ENCODE measurements at places on chromosomes 2 and 18.

- no peak for DNase-seq
These were observed 32.0 kb upstream of the GALNT1 start for GRCh38 chr18:35549564-35549963.

- DNase-seq, result no peak
These were observed 27.2 kb downstream of the FAHD2B start for GRCh38 chr2:97067279-97068004.

DNA sequence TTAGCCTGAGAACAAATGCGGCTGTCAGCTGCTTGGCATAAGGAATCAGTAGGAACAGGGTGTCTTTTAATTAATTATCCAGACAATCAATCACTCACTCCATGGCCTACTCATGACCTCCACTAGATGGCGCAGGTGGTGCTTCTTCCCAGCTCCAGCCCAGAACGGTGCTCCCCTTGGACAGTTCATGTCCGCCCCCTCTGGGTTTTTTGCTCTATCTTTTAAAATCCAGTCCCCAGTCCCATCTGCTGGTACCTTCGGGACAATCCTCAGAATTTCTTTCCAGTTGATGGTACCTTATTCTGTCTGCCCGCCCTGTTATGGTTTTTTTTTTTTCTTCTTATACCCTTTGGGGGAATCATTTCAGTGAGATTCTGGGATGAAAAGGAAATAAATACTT, 99.8 kb downstream of the CACNB4 start:
- peak; percentile 33 for DNase-seq

GRCh38 chr2:20506201-20506685, 59.4 kb downstream of the RHOB start:
- no peak for DNase-seq

DNA sequence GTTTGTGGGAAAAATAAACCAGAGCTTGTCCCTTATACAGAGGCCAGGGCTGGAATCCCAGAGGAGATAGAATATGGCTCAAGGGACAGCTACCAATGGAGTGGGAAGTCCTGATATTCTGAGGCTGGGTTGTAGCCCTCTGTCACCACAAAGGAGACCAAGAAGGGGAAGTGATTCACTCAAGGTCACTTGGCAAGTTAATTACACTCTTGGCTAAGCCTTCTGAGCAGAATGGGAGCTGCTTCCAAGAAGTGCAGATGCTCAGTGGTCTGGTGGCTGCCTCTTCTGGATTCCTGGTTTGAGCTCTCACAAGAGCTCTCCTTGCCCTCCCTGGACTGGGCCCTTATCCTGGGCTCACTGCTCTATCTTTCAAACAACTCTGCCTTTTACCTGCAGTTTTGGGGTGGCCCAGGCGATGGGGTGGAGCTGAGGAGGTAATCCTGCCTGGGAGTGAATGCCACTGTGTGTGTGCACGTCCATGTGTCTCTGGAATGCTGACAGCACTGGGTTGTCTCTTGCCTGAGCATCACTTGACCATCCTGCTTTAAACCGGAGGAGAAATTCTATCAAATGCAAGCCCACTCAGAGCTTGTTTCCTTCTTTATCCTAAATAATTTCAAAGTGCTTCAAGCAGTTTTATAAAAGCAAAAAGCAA, 168.2 kb downstream of the KCNS3 start:
- no peak for DNase-seq

DNA sequence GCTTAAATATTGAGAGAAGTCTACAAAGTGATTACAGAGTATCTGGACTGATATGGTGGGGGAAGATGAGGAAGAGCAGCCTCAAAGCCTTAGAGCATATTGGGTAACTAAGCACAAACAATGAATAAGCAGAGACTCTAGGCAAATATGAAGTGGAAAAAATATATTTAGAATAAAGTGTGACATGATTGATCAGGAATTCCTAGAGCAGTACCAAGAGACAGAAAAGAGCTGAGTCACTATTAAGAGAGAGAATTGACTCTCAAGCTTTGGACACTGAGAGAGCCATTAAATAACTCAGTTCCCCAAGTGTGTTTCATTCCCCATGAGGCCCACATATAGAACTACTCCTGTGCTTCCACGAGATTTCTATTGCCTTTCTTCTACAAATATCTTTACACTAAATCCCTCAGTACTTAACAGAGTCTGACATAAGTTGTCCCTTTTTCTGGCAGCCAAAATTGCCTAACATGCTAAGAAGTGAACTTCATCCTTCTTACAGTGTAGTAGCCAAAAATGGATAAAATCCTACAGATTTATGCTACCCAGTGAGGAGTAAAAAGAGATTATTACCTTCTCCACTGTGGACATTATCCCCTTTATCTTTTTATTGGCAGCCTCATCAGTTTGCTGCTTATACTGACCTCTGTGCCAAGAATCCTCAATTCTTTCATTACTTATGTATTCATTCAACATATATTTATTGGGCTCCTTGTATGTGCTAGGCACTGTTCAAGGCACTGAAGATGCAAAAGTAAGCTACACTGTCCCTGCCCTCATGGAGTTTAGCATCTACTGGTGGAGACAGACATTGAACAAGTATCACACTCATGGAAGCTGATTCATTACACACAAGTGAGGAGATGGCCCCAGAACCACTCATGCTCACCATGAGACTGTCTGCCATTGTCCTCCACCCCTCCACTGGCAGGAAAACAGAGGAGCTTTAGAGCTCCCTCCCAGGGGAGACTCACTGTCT, 45.4 kb downstream of the SLC40A1 start:
- DNase-seq, result no peak

DNA sequence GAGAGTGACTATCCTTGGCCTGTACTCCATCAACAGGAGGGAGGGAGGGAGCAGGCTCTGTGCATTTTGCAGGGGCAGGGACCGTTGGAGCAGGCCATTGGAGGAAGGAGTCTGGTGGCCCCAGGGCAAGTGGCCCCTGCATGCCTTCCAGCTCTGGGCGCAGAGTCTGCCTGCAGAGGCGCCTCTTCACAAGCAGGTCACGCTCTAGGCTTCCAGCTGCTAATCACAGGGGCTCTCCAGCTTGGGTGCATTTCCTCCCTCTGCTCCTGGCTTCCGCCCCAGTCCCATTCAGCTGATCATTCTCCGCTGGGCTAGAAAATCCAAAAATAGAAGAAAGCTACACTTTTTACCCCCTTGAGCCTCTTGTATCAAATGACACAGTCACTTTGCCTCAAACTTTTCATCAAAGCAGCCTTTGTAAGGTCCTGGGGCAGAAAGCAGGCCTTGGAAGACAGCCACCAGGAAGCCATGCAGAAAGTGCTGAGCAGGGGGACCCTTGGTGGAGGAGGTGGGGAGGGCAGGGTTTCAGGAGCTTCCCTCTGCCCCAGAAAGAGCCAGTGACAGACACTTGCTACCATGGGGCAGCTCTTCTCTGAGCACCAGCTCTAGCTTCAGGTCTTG, 11.3 kb downstream of the TMEM247 start:
- peak; percentile 59 for DNase-seq

DNA sequence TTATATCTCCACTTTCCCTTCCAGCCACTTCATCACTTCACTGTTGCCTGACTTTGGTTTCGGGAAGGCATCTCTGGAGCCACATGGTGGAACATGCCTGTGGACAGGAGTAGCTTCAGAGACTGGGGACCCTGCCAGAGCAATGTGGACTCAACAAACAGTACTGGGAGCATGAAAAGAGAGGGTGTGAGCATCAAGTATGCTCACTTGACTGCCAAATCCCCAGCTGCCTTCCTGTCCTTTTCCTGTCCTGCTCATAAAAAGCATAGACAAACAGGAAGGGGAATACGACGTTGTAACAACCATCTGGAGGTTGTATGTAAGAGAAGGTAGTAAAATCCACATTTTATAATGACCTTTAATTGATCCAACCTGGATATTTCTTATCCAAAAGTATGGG, 61.3 kb upstream of the CSRNP3 start:
- DNase-seq, result no peak

DNA sequence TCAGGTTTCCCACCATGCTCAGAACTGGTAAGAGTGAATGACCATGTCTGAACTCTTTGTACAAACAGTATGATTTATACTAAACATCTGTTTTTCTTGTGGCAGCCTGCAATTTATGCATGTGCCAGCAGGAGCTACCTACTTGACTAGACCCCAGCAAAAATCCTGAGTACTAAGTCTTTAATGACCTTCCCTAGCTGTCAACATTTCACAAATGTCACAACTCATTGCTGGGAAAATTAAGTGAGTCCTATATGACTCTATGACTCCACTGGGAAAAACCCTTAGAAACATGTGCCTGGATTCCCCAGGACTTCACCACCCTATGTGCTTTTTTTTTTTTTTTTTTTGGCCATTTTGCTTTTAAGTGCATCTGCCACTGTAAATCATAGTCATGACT, 1225.8 kb downstream of the SUCLG1 start:
- no peak for DNase-seq

DNA sequence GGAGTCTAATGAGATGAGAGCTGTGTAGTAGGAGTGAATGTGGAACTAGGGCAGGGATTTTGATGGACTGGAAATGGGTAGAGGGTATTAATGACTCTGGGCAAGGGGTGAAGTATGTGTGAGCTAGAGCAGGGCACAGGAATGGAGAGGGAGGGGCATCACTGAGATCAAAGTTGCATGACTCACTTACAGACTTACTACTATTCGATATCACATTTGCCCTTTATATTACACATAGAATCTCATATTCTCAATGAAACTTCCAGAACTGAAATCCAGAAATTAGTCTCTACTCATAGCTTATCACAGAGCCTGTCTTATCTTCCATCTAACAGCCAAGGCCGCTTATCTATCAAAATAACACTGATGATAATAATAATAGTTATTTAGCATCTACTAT, 20.0 kb upstream of the ITGB6 start:
- DNase-seq, result no peak

- no peak for DNase-seq
These were observed 160.8 kb downstream of the BCL2 start for GRCh38 chr18:63158676-63159291.

DNA sequence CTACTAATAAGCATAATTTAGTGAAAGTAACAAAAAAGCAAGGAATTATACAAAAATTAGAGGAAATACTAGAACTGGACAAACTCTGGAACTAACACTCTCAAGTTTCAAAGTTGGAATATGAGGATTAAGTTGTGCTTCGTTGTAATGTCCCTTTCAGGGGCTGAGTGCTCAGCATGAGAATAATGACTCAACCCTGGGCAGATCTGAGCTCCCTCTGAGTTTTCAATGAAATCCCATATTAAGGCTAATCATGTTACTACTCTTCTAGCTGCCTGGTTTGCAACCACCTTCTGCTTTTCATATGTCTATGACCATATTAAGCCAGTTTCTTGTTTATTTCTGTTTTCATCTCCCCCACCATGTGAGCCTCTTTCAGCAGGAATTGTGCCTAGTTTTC, 274.9 kb upstream of the LRRTM4 start:
- DNase-seq, result no peak

GRCh38 chr2:189641590-189641989, 19.7 kb upstream of the ASNSD1 start:
- no peak for DNase-seq

GRCh38 chr18:42882122-42882521, 233.4 kb downstream of the RIT2 start:
- no peak for DNase-seq

- DNase-seq, result no peak
These were observed 272.9 kb upstream of the FIGN start for GRCh38 chr2:164008752-164009151.

DNA sequence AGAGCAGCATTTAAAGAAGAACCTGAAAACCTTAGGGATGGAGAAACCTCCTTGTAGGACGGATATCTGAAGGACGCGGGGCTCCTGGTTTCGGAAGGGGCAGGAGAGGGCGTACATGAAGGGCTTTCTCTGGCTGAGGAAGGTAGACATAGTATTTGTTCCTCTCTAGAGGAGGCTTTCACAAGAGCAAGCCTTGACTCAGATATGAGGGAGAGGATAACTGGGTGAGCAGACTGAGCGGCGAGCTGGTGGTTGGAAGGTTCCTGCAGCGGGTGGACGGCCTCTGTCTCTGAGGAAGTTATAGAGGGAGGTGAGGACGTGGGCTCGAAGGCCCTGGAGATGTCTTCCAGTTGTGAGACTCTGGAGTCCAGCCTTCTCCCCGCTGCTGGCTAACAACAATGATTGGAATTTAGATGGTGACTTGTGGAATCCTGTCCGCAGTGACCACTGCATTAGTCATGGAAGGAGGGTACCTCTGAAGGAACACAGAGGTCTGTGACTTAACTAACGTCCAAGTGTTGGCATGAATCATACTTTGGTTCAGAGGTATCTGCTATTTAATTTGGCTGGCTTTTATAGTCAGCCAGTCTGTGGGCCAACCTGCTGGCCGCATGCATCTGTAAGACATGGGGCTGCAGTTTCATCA, 80.9 kb downstream of the ASAP2 start:
- no peak for DNase-seq

GRCh38 chr18:37368110-37368954, 197.3 kb downstream of the CELF4 start:
- DNase-seq, result no peak

DNA sequence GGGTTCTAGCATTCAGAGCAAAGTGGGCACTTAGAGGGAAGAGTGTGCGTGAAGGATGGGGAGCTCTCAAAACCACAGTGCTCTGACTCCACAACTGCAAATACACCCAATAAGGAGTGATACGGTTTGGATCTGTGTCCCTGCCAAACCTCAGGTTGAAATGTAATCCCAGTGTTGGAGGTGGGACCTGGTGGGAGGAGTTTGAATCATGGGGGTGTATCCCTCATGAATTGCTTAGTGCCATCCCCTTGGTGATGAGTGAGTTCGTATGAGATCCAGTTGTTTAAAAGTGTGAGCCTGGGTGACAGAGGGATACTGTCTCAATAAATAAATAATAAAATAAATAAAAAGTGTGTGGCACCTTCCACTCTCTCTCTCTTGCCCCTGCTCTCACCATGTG, 50.3 kb upstream of the CCDC85A start:
- DNase-seq, result no peak

DNA sequence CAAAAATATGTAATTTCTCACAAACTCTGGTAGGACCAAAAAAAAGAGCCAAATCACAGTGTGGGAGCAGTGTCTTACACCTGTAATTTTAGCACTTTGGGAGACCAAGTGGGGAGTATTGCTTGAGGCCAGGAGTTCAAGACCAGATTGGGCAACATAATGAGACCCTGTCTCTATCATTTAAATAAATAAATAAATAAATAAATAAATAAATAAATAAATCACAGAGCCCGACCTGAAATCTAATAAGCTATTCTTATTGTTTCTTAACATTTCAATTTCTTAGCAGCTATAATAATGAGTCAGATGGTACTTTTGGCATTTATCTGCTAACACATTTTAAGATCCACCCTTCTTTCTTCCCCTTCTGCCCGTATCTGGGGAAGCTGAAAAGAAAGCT, 1229.6 kb downstream of the SUCLG1 start:
- no peak for DNase-seq

- no peak for DNase-seq
These were observed 138.8 kb downstream of the MYT1L start for GRCh38 chr2:2192091-2192955.

All from GM12891 (cell line).